Nephron progenitor cell (in vitro differentiated cells): ENCODE measurements at places on chromosomes 5 and 9.

GRCh38 chr5:136082390-136083193, 50.1 kb upstream of the SMAD5 start:
- peak; percentile 88 for DNase-seq

- DNase-seq = no peak
Observed at GRCh38 chr9:3516667-3517330, 9.0 kb downstream of the RFX3 start.

GRCh38 chr9:2125906-2126305, 110.8 kb downstream of the SMARCA2 start:
- no peak for DNase-seq

DNA sequence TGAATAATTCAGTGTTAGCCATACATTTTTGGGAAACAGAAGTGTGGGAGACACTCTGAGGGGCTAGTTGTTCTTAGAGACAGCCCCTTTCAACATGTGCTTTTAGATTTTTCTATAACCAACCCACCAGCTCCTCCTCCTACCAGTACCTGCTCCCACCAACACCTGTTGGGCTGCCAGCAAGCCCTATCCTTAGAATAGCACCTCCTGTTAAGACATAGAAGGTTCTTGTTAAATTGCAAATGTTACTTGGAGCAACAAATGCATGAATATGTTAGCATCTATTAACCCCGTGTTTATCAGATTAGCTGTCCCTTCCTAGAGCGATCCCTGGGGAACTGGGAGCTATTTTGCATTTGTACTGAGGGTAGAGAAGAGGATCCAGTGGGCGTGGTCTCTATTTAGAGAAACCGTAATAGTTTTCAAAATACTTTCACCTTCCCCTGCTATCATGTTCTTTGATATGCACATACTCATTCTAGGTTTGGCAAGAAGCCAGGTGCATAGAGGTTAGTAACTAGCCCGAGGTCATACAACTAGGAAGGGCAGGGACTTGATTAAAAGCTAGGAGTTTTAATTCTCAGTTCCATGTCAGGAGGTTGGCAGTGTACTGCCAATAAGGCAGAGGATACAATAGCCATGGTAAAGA, 334.4 kb downstream of the KCTD16 start:
- no peak for DNase-seq

GRCh38 chr5:88780736-88781135, 102.2 kb downstream of the MEF2C start:
- DNase-seq = no peak

GRCh38 chr5:168779333-168779732, 200.2 kb upstream of the PANK3 start:
- DNase-seq = no peak

DNA sequence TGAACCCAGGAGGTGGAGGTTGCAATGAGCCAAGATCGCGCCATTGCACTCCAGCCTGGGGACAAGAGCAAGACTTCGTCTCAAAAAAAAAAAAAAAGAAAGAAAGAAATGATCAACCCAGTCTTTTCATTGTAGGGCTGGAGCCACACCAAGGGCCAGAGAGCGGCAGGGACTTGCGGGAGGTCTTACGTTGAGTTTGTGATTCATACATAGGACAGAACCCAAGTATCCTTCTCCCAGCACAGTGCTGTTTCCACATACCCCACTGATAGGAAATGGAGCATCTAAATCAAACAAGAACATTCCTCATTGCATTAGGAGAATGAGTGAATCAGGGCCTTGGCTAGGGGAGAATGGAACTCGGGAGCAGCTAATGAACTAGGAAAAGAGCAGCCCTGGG, 3.5 kb upstream of the TNIP1 start:
- DNase-seq = no peak

GRCh38 chr9:20043035-20043434, 254.2 kb upstream of the SLC24A2 start:
- no peak for DNase-seq

DNA sequence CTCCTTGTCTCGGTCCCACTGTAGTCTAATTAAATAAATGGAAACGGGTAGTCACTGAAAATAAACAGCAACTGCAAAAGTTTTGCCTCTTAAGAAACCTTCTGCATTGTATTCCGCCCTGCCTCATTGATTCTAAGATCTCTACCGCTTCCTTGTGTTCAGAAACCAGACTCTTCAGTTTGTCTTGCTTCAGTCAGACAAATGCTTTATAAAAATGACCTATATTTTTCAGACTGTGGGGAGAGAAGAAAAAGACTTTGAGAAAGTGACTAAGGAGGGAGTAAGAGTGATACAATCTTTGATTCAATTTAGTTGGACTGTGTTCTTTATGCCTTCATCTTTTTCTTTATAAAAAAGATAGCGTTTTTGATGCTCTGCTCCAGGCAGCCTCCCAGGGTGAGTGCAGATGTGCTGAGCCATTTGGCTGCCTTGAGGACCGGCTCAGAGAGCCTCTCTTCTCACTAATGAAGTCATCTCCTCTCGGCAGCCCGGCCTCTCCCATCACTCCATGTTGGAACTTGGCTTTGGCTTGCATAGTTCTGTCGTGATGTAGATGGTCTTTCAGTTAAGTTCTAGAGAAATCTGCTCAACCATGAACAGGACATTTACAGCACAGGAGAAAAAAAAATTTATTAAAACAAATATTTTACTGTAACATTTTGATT, 4.0 kb upstream of the VCAN start:
- no peak for DNase-seq

DNA sequence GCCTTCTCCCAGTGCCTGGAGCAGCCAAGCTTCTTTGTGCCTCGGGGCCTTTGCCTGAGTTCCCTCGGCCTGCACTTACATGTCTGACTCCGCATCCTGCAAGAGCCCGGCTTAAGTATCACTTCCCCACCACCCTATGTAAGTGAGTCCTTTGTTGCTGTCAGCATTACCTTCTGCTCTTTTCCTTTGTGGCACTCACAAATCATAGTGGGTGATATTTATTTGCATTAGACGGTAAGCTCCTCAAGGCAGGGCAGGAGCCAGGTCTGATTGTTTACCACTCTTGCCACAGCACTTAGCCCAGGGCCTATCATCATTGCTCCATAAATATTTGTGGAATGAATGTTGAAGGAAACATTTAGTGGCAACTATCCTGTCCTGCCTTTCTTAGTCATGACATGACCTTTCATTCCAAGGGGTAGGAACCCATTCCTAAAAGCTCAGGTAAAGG, 4.8 kb downstream of the GM2A start:
- no peak for DNase-seq

- DNase-seq = no peak
Observed at GRCh38 chr5:108941746-108942145, 194.0 kb downstream of the FER start.

DNA sequence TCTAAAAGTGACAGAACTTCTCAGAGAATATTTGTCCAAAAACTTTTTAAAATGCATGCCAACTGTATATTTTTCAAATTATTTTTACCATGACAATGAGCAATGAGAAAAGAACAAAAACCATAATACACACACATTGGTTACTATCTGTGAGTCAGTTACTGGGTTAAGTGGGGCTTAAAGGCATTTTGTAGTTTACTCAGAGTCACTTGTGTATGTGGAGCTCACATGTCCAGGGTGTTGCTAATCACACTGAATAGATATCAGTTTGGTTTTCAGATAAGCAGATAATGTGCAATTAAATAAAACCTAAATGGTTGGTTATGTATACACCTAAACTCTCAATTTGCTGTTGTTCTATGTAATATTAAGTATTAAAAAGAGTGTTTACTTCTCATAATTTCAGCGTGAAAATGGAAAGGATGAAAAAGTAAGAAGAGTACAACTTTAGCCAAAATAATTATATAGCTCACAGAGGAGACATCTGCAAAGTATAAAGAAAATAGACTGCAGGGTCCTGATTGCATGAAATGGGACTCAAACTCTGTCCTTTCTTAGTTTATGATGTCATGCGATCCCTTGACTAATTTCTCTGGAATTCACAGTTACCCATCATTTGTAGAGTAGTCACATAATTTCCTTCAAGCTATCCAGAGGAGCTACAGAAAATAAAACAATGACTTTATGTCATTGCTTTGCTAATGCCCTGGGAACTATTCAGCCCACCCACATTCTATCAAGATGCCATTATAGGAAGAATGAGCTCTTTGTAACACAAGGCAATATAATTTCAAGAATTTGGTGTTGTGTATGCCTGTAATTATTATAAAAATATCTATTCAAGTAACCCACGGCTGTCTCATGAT, 388.0 kb upstream of the ZNF608 start:
- no peak for DNase-seq

- no peak for DNase-seq
Observed at GRCh38 chr9:38175423-38175822, 106.4 kb upstream of the SHB start.

GRCh38 chr9:35816708-35817107, 1.9 kb upstream of the HINT2 start:
- DNase-seq = no peak

DNA sequence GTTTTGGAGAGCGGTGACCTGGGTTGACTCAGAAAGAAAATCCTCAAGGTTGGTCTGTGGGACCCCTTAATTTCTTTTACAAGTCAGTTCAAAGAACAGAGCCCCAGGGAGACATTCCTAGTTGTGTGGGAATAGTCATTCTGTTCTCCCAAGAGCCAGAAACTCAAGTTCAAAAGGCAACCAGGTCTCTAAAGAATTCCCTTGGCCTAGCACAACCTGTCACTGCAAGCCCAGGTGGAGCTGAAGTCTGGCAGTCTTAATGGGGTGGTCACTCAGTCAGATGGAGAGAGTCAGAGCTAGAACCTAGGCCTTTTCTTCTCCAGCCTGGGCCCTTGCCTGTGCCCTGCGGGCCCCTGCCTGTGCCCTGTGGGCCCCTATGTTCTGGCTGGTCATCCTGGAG, 37.5 kb upstream of the CDKN2AIPNL start:
- no peak for DNase-seq

GRCh38 chr9:137416563-137417151, 6.3 kb downstream of the EXD3 start:
- no peak for DNase-seq

DNA sequence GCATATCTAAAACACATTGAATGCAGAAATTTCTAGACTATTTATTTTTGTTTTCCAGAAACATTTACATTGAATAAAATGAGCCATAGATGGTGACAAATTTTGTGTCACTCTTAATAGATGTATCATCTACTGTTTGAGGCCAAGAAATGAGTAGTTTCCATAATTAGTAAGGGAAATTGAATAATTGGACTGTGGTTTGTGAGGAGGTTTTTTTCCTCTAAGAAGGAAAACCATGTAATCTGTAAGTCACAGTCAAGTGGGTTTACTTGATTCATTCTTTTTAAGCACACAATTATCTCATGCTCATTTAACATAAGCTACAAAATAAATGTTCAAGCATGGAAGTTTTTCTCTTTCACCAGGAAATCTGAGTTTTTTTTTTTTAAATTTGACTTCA, 876.4 kb downstream of the NR2F1-AS1 start:
- DNase-seq = no peak

- DNase-seq = no peak
Observed at GRCh38 chr9:126222835-126223431, 103.7 kb upstream of the MVB12B start.

GRCh38 chr9:96596601-96597111, 23.0 kb downstream of the CDC14B start:
- DNase-seq = no peak

- DNase-seq = no peak
Observed at GRCh38 chr5:88236866-88237642, 31.6 kb downstream of the TMEM161B start.

DNA sequence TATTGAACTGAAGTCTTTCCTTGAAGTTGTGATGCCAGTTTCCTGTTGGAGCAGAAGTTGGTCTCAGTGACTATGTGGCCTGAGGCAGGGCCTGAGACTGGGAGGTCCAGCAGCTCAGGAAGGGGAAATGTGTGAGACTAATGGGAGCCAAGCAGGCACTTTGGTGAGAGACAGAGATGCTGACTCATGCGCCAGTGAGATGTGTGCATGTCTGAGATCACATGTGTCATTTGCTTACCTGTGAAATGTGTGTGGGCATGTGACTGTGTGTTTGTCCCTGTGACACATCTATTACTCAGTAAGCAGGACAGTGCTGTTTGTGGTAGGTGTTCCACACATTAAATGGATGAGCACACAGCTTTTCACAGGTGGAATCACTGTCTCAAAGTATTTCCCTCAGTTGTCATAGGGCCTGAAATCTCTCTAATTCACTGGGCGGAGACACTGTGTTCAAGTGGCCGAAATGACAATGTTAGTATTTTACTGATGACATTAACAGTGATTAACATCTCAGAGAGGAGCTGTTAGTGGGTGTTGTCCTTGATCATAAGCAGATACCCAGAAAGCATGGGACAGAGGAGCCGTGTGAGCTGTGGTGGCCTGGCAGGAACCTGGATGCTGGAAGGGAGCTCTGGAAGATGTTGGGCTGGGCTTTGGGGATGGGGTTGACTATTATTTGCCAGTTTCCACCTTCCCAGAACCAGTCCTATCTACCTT, 7.4 kb downstream of the NPR2 start:
- no peak for DNase-seq

DNA sequence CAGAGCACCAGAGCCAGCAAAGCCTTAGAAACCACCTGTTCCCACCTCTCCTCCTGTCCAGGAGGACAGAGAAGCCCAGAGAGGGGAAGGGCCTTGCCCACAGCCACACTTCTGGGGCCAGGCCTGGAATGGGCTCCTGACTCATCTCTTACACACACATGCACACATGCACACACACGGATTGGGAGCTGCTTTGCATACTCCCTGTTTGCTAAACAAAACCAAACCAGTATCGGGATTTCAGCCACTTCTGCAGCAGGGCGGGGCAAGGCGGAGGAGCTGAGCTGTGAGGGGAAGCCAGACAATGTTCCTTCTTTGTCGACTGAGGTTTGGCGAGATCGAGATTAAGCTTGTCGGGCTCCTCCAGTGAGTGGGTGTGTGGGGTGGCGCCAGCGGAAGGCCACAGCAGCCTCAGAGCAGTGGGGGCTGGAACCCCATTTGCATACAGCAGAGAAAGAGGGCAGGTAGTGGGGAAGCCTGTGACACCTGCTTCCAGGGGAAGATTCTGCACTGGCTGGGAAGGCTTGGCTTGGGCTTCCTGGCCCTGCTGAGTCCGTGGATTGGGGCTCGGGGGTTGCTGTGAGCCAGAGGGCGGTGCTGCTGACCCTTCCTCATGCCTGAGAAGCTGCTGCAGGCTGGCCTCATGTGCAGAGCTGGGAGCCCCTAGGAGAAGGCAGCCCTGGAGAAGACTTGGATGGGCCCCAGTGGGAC, 16.1 kb downstream of the GFI1B start:
- no peak for DNase-seq
